ENCODE measurements at places on chromosomes 12 and 14.
A peak's percentile ranks its signal among the peaks of the same experiment; 100 is the strongest.

DNA sequence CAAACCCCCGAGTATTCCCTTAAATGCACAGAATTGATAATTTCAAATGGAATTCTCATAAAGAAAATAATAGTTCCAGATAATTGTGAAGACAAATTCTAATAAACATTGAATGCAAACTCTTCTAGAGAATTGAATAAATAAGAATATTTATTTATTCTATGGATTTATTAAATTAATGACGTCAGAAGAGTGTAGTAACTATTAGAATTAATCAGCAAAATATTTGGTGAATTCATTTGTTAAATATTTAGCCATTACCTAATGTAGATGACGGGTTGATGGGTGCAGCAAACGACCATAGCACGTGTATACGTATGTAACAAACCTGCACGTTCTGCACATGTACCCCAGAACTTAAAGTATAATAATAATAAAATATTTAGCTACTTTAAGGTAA lies 33.4 kb upstream of the TBPL2 start:
- no peak for DNase-seq

DNA sequence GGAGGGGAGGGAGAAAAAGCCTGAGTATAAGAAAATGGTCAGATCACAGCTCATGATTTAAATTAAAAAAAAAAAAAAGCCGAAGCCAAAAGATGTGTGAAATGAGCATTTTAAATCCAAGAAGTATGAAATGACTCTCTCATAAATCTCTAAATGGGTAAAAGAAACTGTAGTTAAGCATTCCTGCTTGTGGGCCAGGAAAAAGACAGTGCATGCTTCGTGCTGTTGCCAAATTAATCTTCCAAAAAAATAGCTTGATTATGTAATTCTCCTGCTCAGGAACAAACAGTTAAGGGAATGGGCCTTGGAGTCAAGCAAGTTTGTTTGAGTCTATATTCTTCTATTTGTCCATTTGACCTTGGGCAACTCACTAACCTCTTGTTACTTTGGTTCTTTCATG lies 325.4 kb upstream of the SEL1L start:
- DNase-seq, result no peak

GRCh38 chr12:109888179-109889020 lies 8.1 kb upstream of the GLTP start:
- DNase-seq, result peak; percentile 21

DNA sequence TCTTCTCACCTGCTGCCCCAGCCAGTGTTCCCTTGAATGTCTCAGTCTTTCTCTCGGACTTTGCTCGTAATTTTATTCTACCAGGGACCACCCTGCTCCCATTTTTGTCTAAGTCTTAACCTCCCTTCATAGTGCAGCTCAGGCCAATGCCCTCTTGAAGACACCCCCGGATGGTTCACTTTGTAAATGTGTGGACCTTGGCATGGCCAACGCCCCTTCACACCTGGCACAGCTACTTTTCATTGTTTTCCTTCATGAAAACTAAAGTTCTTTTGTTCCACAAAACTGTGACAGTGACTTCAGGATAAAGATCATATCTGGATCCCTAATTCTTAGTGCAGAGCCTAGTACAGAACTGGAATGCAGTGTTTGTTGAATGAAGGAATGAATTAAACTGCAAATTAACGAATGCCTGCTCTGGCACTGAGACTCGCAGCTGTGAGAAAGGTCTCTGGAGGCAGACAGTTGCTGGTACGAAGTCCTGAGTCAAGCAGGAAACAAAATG lies 3.5 kb upstream of the RNASE4 start:
- no peak for DNase-seq

- no peak for DNase-seq
These were observed 1.8 kb upstream of the COX14 start for GRCh38 chr12:50110127-50110761.
